ENCODE measurements at places on chromosomes 3 and 15.

GRCh38 chr3:64303401-64303800, 78.1 kb upstream of the PRICKLE2 start:
- no peak for DNase-seq

GRCh38 chr3:120416868-120417267, 33.9 kb downstream of the FSTL1 start:
- DNase-seq, result peak; percentile 22

GRCh38 chr15:86615411-86615810, 535.7 kb downstream of the AGBL1 start:
- no peak for DNase-seq

- no peak for DNase-seq
These were observed 18.6 kb upstream of the LZTFL1 start for GRCh38 chr3:45860481-45860880.

DNA sequence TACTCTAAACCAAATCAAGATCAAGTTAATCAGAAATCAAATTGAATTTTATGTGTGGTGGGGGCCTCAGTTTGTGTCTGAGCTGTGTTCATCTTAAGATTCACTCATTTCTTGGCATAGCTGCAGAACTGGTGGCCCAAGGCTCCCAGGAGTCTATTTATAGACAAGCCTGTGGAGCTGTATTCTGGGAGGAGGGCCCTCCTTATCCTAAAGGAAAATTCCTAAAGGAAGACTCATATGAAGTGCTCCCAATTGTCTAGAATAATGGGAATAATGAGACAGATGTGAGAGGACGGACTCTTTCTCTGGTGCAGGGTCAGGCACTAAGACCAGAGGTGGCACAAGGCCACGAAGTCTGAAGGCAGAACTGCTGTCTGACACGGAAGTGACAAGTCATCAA, 38.9 kb downstream of the C3orf85 start:
- no peak for DNase-seq

DNA sequence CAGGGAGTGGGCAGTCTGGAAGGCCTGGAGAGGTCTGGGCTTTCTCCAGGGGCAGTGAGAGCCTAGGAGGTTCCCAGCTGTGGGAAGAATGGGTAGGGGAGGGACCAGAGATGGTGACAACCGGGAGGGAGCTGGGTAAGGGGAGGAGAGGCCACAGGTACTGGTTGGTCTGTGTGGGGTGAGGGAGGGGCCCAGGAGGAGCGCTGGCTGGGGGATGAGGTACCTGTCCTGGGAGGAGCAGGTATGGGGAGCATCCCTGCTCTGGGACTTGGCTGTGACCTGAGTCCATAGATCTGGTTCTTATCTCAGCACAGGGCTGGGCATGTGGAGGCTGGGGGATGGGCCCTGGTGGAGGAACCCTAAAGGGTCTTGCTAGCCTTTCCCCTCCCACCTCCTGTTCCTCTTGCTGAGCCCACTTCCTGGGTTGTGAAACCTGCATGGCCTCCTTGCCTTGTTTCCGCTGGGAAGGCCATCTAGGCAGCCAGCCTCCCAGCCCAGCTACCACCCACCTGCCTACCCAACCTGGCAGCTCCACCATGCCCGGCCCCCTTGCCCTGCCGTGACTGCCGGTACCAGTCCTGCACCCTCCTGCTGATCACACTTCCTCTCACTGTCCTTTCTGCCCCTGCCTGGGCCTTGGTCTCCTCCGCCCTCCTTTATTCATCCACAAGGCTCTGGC, 11.0 kb downstream of the PRKCD start:
- no peak for DNase-seq

- DNase-seq, result no peak
These were observed 118.7 kb upstream of the PTPRG start for GRCh38 chr3:61442696-61443095.

GRCh38 chr15:51374131-51374530, 32.7 kb downstream of the GLDN start:
- DNase-seq, result no peak

- no peak for DNase-seq
These were observed 30.1 kb upstream of the IP6K2 start for GRCh38 chr3:48747015-48747615.

DNA sequence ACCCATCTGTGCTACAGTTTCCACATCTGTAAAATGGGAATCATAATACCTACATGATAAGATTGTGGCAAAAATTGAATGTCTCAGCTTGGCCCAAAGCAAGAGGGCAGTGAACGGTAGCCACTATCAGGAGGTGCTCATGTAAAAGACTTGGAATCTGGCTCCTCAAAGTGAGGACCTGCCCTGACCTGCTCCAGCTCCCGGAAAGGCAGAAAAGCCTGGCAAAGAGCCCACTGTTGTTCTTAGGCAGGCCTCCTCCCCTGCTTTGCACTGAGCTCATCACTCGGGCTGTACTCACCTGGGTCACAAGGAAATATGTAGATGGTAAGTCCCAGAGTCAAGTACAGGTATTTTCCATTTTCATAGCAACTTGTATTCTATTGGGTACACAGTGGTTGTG, 250.7 kb upstream of the TBL1XR1 start:
- DNase-seq, result no peak

GRCh38 chr15:57477736-57478522, 101.6 kb downstream of the CGNL1 start:
- DNase-seq, result no peak

- no peak for DNase-seq
These were observed 12.4 kb upstream of the ZNF770 start for GRCh38 chr15:35000511-35000910.

- DNase-seq, result no peak
These were observed 2.1 kb downstream of the MCTP2 start for GRCh38 chr15:94233441-94233840.

GRCh38 chr3:168205451-168205850, 109.7 kb upstream of the GOLIM4 start:
- DNase-seq, result no peak

- no peak for DNase-seq
These were observed 103.9 kb downstream of the HCN4 start for GRCh38 chr15:73264881-73265280.

DNA sequence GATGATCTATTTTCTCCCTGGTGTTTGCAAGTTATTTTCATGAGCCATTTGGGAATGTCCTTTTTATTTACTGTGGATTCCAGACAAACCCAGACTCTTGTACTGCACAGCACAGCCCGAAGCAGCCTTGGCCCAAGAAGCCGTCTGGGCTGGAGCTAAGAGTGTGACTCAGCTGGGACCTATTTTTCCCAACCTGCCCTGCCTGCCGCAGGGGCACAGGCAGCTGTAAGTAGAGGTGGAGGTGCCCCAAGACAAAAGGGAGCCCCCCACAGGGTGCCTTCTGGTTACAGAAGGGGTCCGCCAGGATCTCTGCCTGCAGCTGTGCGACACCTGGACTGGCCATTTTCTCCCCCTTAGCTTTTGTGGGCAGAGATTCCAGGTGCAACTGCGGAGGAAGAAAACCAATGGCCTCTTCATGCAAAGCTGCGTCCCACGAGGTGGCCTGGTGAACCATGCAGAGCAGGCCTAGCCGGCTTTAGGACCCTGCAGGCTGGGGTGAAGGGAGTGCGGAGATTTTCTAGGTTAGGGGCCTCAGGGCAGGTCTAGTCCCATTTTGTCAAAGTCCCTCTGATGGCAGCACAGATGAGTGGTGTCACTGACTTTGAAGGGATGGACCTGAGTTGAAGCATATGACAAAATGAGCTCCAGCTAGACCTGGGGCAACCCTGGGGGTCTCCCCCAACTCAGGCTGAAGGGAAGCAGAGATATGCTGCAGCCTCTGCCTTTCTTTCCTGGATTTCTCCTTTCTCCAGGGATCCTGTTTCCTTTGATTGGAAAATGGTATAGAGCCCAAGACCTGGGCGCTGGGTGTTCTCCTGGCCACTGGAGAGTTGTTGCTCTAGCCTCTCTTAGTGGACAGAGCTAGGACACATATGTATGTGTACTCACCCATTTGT, 131.2 kb downstream of the KLF13 start:
- DNase-seq, result peak; percentile 10

DNA sequence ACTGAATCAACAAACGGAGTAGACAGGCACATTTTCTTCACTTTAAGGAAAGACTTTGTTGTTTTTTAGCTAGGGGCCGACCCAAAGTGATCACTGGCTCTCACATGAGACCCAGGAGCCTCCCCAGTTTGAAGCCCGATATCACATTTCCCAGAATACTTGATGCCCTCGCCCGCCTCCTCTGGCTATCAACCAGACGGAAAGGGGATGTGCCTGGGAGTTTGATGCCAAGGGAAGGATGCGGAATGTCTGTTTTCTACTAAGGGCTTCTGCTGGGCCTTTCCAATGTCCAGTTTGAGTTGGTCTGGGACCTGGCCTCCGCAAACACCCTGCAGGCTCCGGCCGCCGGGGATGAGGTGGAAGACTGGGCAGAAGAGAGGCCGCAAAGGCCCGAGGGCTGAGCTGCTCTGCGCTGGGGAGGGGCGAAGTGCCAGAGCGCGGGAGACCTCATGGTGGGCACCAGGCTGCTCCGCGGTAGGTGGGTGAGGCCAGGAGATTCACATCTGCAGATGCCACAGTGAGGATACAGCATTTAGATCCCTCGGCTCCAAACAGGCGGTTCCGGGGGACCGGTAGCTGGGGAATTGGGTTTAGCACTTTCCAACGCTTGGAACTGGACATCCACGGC, 491 bp upstream of the ZNF774 start:
- DNase-seq, result no peak

DNA sequence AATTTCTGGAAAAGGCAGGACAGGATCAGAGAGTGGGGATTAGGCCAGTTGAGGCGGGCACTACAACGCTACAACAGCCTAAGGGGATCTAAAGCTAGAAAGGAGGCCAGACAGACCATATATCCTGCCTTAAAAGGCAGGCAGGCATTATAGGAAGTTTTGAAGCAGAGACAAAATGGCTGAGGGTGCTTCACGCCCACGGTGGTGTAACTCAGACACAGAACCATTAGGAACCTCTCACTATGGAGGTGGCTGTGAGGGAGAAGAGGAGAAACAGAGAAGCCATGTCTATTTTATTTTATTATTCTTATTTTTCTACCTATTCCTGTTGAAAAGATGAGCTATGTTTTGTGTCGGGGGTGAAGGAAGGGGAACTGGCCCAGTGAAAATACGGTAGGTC, 2.1 kb upstream of the USP4 start:
- no peak for DNase-seq

- no peak for DNase-seq
These were observed 19.8 kb upstream of the NRG4 start for GRCh38 chr15:76032046-76032445.

GRCh38 chr3:85572978-85573377, 614.2 kb downstream of the CADM2 start:
- DNase-seq, result no peak

- DNase-seq, result no peak
These were observed 71.6 kb downstream of the CHD2 start for GRCh38 chr15:92971713-92972112.

DNA sequence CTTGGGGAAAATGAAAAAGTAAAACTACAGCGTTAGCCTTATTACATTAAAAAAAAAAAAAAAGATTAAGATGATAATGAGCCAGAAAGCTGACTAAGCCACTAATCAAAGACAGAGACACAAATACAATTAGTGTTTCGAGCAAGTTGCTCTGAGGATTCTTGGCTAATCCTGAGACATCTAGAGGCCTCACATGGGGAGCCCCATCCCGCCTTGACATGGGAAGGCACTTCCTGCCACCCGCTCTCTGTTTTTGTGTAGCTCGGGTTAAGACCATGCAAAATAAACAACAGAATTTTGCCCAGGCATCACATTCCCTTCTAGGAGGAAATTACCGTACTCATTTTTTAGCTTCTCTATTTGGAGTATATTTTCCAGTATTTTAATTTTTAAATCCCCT, 15.3 kb downstream of the HESX1 start:
- DNase-seq, result no peak

- DNase-seq, result no peak
These were observed 111.8 kb upstream of the RGMA start for GRCh38 chr15:93200837-93201226.

- no peak for DNase-seq
These were observed 89.1 kb downstream of the MME start for GRCh38 chr3:155169197-155169596.

GRCh38 chr3:189586941-189587663, 44.1 kb upstream of the TP63 start:
- no peak for DNase-seq

DNA sequence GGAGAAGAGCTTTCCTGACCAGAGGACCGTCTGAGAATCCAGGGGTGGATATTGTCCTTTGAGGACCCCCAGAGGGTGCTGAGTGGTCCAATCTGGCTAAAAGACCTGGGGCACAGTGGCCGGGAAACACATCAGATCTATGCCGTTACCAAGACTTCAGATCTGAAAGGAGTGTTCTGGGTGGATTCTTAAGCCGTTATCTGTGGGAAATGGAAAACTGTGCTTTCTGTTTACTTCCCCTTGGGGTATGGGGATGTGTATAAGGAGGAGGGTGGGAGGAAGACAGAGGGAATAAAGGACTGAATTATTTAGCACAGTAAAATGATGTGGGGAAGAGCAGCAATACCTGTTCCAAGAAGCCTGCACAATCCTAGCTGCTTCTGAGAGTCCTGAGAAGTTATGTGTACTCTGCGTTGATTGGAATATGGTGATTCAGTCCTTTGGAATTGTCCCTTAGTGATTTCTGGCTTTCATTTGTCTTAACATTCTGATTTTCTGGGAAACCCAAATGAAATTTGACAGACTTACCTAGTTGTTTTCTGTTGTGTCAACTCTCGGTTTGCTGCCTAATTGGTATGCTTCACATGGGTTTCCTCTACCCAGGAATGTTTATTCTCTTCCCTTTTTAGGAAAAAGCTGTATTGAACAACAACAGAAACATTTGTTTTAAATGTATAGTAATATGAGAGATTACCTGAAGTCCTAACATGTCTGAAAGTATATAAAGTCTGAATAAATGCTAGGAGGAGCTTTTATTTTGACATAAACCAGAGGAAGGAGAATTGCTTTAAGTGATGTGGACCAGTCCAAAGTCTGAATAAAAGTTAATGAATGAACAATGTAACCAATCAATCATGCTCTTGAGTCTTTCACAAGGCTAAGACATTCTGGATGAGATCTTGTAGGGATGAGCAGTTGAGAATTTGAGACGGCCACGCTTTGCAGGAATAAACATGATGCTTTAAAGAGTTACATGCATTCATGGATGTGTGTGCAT, 427.1 kb upstream of the C2CD4B start:
- DNase-seq, result no peak

- DNase-seq, result no peak
These were observed 157.8 kb upstream of the CTNNB1 start for GRCh38 chr3:41041462-41041861.

- DNase-seq, result no peak
These were observed 135.7 kb upstream of the RAD18 start for GRCh38 chr3:9098716-9099675.

- no peak for DNase-seq
These were observed 36.6 kb upstream of the POMGNT2 start for GRCh38 chr3:43142472-43142871.

GRCh38 chr3:128993461-128994172, at the start of gene CFAP92:
CFAP92 (minus strand) TSS chr3:128994076; CDS start chr3:128993304, 772 bp downstream.
- DNase-seq, result peak; percentile 96

Measured in activated naive CD4-positive, alpha-beta T cell treated with anti-CD3 and anti-CD28 coated beads, Interleukin-2, amount 10 ng/mL, durations not matched to agents 7 days and 5 days (primary cell).